ENCODE measurements at places on chromosomes 12 and 14. TPM values are rescaled to one million over a fixed set of nuclear protein-coding genes. Genes with fewer than 3 reads are reported as not detected.

- peaks cover 5% of the 10 kb centered on the region for H3K27me3 ChIP-seq
- H3K27ac ChIP-seq = no peak overlapping the region
- no peak for DNase-seq
- no peak overlapping the region for H3K4me3 ChIP-seq
- H3K36me3 ChIP-seq = no peaks in the 10 kb centered on the region
Measured at GRCh38 chr14:64910847-64911495, 3.3 kb upstream of the CHURC1 start.

The TSPAN19 gene
- not detected for total RNA-seq

GRCh38 chr14:61561657-61562276 is 133.5 kb upstream of the HIF1A start:
- H3K27ac ChIP-seq = no peak overlapping the region
- H3K27me3 ChIP-seq = no peaks in the 10 kb centered on the region
- no peak for DNase-seq
- no peaks in the 10 kb centered on the region for H3K36me3 ChIP-seq

The SLC17A8 gene
- total RNA-seq = not detected

DNA sequence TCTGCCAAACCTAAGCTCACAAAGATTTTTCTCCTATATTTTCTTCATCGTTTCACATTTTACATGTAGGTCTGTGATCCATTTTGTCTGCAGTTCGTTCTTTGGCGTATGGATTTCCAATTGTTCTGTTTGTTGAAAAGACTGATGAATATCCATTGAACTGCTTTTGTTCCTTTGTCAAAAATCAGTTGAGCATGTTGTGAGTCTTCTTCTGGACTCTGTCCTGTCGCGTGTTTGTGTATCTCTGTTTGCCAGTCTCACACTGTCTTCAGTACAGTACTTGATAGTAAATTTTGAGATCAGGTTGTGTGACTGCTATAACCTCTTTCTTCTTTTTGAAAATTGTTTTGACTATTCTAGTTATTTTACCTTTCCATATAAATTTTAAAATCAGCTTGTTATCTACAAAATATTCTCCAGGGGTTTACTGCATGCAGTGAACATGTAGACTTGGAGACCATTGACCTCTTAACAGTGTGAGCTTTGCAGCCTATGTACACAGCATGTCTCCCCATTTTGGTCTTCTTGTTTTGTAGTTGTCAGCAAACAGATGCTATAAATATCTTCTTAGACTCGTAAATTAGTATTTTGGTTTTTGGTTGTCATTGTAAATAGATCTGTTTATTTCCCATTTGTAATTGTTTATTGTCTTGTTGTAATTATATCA is 94.0 kb upstream of the DYNC1H1 start:
- no peaks in the 10 kb centered on the region for H3K27me3 ChIP-seq
- DNase-seq = no peak
- H3K4me3 ChIP-seq = no peak overlapping the region
- H3K4me1 ChIP-seq = peaks cover 71% of the 10 kb centered on the region
- H3K27ac ChIP-seq = no peak overlapping the region

DNA sequence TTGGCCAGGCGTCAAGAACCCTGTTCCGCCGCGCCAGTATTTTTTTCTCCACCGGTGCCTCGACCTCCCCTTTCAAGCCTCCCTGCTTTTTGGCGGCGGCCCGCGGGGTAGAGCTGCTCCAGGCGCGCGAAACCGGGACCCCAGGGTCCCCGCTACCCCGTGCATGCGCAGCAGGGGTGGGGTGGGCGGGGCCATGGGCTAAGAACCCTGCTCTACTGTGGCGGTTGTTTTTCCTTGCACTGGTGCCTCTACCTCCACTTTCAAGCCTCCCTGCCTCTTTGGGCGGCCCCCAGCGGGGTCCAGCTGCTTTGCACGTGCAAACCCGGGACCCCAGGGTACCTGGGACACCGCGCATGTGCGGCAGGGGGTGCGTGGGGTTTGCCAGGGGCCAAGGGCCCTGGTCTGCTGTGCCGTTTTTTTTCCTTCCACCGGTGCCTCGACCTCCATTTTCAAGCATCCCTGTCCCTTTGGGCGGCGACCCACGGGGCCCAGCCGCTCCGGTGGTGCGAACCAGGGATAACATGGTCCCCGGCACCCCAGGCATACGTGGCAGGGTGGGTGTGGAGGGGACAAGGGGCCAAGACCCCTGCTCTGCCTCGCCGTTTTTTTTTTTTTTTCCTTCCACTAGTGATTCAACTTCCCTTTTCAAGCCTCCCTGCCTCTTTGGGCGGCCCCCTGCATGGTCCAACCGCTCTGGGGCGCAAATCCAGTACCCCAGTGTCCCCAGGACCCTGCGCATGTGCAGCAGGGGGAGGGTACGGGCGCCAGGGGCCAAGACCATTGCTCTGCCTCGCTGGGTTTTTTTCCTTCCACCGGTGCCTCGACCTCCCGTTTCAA is 326.8 kb downstream of the ALG10 start:
- H3K4me3 ChIP-seq = no peak overlapping the region
- H3K36me3 ChIP-seq = no peaks in the 10 kb centered on the region
- H3K27ac ChIP-seq = no peak overlapping the region
- no peaks in the 10 kb centered on the region for H3K4me1 ChIP-seq

The PLCZ1 gene
- not detected for total RNA-seq

GRCh38 chr12:22518998-22519397 is 25.3 kb downstream of the C2CD5 start:
- H3K27ac ChIP-seq = no peak overlapping the region
- H3K36me3 ChIP-seq = peaks cover 22% of the 10 kb centered on the region
- no peak overlapping the region for H3K4me3 ChIP-seq

The TAS2R42 gene
- not detected for total RNA-seq

DNA sequence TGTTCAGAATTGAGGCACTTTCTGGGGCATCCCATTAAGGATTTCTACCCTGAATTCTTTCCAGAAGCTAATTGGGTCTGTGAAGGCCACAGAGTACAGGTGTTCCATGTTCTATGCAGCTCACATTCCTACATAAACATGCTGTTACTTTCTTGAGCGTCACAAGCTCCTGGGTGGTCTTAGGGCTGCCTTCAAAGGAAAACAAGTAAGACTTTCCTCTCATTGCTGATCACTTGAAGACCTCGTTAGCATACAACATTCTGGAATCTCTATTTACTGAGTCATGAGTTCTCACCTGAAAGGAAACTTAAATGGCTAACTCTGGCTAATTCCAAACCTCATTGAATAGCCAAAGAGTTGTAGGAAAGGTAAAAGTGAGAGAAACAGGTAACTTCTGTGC is 63.0 kb upstream of the HMGA2 start:
- no peaks in the 10 kb centered on the region for H3K36me3 ChIP-seq
- no peaks in the 10 kb centered on the region for H3K4me1 ChIP-seq
- H3K27ac ChIP-seq = no peak overlapping the region
- H3K4me3 ChIP-seq = no peak overlapping the region
- H3K27me3 ChIP-seq = no peaks in the 10 kb centered on the region
- DNase-seq = no peak

DNA sequence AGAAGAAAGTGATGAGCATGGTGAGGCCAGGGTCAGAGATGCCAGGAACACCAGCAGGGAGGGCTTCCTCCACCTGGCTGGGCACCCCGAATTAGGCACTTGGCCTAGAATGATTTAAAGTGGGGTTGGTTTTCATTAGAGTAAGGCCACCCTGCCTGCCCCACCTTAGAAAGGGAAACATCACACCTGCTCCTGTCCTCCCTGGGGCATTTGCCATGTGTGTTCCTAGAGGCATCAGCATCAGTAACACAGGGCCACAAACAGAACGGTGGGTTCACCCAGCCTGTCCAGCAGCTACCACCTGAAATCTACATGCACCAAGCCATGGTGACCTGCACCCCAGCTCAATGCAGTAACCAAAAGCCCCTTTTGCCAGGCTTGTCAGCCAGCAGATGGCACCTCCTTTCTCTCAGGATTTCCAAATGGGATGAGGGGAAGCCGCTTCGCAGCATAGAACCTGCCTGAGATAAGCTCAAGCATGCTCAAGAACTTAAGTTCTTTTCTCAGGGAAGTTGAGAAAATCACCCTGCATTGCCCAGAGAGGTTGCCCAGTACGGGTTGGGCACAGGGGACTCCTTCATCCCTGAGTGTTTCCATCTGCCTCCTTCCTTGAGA is 338.8 kb downstream of the DPF3 start:
- H3K4me3 ChIP-seq = no peak overlapping the region
- H3K27me3 ChIP-seq = no peaks in the 10 kb centered on the region
- no peaks in the 10 kb centered on the region for H3K4me1 ChIP-seq

The ADAM21 gene
- not detected for total RNA-seq

The KLHDC1 gene
- 13.6 TPM for total RNA-seq

- DNase-seq = no peak
- H3K27me3 ChIP-seq = no peaks in the 10 kb centered on the region
- H3K27ac ChIP-seq = no peak overlapping the region
- H3K4me3 ChIP-seq = no peak overlapping the region
Measured at GRCh38 chr14:30193845-30194501, 266.3 kb upstream of the PRKD1 start.

The NPFF gene
- total RNA-seq = not detected

DNA sequence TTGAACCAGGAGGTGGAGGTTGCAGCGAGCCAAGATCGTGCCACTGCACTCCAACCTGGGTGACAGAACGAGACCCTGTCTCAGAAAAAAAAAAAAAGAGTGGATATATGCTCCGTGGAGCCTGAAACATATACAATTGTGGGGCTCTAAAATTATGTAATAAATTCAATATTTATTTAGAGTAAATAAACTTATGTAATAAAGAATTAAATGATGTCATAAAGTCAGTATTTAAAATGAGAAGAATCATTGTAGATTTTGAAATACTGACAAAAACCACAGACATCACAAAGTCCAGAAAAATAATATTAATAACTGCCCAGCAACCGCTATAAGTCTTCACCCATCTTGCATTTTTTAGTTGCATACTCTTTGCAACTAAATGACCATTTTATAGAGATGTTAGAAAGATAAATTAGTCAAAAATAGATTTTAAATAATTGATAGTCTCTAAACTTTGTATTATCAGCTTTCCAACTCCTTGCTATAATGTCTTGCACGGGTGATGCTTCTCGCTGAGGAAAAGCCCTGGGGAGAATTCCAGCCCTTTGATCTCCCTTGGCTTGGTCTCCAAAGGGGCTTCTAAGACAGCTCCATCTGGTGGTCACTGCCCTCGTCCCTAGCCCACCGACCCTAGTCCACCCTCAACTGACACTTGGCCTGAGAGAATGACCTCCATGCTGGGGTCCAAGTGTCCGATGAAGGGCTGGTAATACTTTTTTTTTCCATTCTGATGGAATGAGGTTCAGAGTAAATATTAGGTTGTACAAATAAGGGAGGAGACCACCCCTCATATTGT is 7.9 kb upstream of the TMBIM6 start:
- no peak for DNase-seq
- H3K4me1 ChIP-seq = no peaks in the 10 kb centered on the region
- H3K4me3 ChIP-seq = no peak overlapping the region
- no peaks in the 10 kb centered on the region for H3K27me3 ChIP-seq
- no peaks in the 10 kb centered on the region for H3K36me3 ChIP-seq
- H3K27ac ChIP-seq = no peak overlapping the region

The CLEC4D gene
- not detected for total RNA-seq

DNA sequence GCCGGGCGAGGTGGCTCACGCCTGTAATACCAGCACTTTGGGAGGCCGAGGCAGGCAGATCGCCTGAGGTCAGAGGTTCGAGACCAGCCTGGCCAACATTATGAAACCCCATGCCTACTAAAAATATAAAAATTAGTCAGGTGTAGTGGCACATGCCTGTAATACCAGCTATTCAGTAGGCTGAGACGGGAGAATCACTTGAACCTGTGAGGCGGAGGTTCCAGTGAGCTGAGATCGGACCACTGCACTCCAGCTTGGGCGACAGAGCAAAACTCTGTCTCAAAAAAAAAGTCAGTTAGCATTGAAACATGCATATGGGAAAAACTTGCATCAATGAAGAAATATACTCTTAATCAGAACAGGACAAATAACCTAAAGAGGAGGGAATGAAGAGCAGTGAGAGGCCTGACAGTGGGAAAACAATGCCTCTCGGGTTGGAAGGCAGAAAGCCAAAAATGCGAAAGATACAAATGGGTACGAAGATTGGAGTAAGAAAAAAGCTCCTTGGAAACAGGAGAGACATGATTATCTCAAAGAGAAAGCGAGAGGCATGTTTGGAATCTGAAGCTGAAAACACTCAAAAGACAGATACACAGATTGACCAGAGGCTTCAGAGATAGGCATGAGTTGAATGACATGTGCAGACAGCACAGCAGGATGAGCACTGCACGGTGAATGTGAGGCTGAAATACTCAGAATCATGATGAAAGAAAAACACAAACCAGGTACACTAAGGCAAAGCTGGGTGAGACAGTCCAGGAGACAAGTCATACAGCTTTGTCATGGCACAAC is 30.6 kb downstream of the RESF1 start:
- H3K4me1 ChIP-seq = peaks cover 7% of the 10 kb centered on the region
- no peak overlapping the region for H3K27ac ChIP-seq
- no peak for DNase-seq

DNA sequence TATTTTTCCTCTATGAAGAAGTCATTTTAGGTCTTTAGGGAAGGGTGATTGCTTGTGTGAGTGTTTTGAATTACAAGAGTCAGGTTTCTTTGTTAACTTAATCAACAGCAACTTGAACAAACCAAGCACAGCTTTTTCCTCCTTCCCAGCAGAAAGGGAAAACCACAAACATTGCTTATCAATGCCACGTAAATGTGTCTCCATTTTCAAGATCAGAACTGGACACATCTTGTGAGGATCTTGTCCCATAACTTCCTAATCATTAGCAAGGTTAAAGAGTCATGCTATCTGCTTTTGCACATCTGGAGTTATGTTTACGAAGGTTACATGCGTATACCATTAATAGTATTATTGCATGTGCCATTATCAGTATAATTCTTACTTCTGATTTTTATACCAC is 248.0 kb upstream of the FLRT2 start:
- H3K4me3 ChIP-seq = no peak overlapping the region
- no peaks in the 10 kb centered on the region for H3K27me3 ChIP-seq
- no peaks in the 10 kb centered on the region for H3K36me3 ChIP-seq
- no peaks in the 10 kb centered on the region for H3K4me1 ChIP-seq

The TMTC1 gene
- not detected for total RNA-seq

- no peaks in the 10 kb centered on the region for H3K4me1 ChIP-seq
- H3K27ac ChIP-seq = no peak overlapping the region
Measured at GRCh38 chr12:108035372-108035771, 93.7 kb upstream of the WSCD2 start.

DNA sequence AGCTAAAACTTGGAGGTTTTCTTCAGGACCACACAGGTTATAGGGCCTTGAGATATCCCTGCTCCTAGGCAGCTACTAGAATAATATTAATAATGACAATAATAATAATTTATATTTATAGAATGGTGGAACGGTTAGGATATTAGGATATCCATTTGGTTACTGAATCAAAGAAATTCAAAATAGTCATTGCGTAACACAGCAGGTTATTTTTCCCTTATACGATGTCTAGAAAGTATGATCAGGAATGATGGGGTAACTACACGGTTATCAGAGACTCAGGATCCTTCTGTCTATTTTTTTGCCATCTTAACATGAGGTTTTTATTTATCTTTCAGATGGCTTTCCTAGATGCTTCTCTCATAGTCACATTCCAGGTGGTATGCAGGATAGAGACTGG is 39.0 kb downstream of the NEUROD4 start:
- no peaks in the 10 kb centered on the region for H3K36me3 ChIP-seq
- H3K4me1 ChIP-seq = no peaks in the 10 kb centered on the region
- no peak overlapping the region for H3K4me3 ChIP-seq
- H3K27ac ChIP-seq = no peak overlapping the region

The POTEG gene
- not detected for total RNA-seq

The RFX4 gene
- total RNA-seq = not detected
